ENCODE measurements at places on chromosomes 16 and 17.

- DNase-seq = no peak
Observed at GRCh38 chr17:76892329-76892728, 24.1 kb downstream of the MGAT5B start.

GRCh38 chr17:8949061-8949661 is 16.3 kb downstream of the PIK3R5 start:
- DNase-seq = no peak

GRCh38 chr17:70313086-70313852 is 143.9 kb downstream of the KCNJ2 start:
- DNase-seq = no peak

DNA sequence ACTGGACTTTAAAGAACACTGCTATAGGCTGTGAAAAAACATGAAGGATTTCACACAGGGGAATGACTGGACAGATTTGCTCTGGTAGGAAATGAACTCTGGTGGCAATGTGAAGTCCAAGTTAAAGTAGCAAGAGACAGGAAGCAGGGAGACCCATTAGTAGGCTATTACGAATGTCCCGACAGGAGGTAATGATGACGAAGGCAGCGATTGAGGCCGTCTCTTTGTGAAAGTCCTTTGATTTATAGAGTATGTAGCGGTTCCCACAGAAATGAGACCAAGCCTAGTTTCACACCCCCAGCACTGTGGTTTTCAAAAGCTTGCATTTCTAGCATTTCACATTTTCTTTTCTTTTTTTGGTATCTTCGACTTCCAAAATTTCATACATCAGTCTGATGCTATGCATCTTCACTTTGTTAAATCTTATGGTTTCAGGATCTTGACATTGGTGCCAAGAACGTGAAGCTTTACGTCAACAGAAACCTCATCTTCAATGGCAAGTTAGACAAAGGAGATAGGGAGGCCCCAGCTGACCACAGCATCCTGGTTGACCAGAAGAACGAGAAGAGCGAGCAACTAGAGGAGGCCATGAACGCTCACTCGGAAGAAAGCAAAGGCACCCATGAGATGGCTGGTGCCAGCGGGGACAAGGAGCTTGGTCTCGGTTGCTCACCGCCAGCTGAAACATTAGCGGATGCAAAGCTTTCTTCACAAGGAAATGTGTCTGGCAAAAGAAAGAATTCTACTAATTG is 189.8 kb downstream of the KATNIP start:
- no peak for DNase-seq

- DNase-seq = peak; percentile 32
Observed at GRCh38 chr17:82559566-82560251, 40.2 kb downstream of the FOXK2 start.

- DNase-seq = no peak
Observed at GRCh38 chr16:9870962-9871361, 311.3 kb downstream of the GRIN2A start.

DNA sequence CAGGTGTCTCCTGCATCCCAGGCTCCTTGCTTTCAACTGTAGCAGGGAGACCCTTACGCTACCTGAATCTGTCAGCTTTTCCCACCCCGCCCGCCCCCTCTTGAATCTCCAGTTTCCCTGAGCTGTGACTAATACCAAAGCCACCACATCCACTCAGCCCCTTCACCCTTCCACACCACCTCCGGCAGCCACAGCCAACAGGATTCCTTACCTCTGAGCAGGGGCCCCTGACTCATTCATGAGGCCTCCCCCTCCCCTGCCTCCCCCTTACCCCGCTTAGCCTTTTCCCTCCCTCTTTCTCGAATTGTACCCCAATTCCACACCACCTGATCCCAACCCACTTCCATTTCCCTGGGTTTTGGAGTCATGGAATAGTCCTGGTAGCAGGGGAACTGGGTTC is 2.3 kb downstream of the STX1B start:
- DNase-seq = no peak

GRCh38 chr16:11681556-11681955 is 13.3 kb downstream of the SNN start:
- no peak for DNase-seq

DNA sequence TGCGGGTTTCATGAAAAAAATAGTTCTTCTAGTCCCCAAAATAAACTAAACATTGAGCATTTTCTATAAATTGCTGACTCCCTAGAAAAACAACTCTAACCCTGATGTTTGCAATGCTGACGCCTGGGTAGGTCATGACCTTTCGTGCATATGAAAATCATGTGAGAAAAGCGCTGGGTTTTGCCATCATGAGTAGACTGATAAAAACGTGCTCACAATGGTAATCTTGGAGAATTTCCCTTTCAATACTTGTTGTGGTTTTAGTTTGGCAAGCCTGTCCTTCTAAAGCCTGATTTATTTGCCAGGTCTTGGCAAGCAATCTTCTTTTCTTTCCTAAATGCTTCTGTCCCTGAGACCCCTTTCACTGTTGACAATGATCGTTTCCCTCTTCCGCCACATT is 4.0 kb upstream of the CLEC10A start:
- no peak for DNase-seq

DNA sequence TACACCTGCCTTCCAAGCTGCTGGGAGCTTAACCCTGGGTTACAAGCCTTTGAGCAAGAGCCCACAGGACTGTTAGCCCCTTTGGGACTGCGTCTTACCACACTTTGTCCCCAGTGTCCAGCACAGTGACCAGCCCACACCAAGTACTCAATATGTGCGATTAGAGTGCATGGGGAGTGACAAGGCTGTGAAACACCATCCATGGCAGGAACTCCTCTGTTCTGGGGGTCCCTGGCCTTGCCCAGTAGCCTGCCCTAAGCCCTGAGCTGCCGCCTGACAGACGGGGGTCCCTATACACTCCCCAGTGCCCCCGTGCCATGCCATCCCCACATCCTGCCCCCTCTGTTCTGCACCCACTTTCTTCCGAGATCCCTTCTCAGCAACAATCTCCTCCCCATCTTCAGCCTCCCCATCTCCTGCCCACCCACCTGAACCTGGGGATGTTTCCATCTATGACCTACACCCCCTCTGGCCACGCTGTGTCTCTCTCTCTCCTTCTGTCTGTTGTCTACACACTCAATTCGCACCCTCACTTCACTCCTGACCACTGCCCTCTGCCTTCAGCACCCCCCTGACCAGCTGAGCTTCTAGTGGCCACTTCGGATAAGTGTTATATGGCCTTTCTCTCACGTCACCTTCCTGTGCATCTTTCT is 112.9 kb upstream of the SMURF2 start:
- no peak for DNase-seq

DNA sequence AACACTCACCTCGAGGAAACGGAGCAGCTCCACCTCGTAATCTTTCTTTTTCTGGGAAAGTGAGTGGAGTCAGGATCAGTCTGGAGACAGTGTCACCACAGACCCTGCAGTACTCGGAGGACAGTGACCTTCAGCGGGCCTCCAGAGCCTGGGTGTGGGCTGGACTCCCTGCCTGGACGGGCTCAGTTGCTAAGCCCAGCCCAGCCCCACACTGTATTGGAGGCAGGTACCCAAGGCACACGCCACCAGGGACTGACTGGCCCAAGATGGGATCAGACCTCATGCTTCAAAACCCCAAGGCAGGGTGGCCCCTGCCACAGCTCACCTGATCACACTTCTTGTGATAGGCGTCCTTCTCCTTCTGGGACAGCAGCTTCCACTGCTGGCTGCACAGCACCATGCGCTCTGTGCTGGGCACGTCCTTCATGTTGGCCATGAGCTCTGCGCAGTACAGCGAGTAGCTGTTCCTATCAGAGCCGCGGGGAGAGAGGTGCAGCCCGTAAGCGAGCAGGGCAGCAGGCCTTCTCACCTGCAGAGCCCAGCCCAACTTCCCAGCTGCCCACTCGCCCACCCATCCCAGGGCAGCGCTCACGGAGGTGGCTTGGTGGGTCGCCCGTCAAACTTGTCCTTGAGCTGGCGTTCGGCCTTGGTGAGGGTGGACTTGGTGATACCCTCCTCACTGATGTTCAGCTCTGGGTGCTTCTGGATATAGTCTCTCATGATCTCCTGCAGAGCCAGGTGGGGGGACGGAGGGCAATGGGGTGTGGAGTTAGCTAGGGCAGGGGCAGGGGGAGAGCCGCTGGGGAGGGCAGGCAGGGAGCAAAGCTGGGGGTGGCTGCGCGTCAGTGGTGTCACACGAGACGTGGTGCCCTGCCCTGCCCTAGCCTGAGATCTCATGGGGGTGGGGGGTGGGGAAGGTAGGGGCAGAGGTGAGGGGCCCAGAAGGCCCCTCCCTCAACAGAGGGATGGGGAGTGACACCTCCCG is 7.9 kb downstream of the UBTF start:
- no peak for DNase-seq

DNA sequence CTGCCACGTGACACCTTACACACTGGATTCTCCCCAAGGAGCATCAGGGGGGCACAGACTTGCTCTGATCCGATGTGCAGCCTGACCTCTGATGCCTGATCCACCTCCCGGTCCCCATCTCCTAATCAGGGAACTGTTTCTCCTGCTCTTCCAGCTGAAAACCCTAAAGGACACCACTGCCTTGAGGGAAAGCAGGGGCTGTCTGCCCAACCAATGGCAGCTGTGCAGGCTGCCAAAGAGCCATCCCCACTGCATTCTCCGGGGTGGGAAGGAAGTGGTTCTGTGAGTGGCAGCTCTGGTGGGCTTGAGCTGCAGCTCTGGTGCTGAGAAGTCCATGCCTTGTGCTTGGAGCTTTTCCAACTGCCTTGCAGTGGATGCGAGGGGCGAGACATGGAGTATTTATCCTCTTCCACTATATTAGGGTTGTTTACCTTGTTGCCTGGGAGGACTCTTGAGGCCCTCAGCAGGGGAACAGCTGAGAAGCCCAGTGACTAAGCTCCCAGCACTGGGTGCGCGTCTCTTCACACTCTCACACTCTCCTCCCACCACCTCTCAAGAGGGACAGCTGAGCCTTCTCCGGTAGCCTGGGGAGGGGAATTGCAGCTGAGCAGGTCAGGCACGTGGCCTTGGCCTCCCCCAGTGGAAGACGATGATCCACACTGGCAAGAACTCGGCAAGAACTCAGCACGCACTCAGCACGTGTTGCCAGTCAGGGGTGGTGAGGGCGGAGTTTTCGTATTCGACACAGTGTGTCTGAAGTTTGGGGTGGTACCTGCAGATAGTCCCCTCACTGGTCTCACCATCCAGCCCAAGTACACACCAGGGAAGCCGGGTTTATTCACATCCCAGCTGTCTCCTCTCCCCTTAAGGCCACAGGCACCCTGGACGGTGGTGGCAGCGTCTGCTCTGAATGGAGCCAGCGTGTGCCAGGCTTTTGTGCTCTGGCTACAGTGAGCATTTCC is 21.1 kb upstream of the SPATA32 start:
- DNase-seq = no peak

- DNase-seq = peak; percentile 92
Observed at GRCh38 chr17:76547183-76547641, 7.4 kb downstream of the PRCD start.

DNA sequence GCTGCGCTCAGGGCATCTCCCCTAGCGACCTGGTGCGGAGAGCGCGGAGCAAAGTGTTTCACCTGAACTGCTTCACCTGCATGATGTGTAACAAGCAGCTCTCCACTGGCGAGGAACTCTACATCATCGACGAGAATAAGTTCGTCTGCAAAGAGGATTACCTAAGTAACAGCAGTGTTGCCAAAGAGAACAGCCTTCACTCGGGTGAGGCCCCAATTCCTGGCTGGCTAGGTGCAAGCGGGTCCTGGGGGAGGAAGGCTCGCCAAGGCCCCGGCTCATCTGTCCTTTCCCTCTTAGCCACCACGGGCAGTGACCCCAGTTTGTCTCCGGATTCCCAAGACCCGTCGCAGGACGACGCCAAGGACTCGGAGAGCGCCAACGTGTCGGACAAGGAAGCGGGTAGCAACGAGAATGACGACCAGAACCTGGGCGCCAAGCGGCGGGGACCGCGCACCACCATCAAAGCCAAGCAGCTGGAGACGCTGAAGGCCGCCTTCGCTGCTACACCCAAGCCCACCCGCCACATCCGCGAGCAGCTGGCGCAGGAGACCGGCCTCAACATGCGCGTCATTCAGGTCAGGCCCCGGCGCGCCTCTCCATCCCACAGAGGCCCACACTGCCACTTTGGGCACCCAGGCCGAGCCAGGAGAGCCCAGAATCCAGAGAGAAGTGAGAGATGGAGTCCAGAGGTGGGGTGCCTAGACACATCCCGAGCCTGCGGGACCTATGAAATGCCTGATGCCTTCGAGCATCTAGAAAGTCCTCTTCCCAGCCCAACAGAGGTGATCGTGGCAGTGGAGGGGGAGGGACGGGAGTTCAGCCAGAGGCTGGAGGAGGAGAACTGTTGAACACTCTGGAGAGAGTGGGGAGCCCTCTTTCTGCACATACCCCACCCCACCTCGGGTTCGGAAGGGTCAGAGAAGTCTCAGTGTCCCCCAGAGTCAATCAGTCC is 3.3 kb downstream of the LHX1 start:
- DNase-seq = peak; percentile 56

DNA sequence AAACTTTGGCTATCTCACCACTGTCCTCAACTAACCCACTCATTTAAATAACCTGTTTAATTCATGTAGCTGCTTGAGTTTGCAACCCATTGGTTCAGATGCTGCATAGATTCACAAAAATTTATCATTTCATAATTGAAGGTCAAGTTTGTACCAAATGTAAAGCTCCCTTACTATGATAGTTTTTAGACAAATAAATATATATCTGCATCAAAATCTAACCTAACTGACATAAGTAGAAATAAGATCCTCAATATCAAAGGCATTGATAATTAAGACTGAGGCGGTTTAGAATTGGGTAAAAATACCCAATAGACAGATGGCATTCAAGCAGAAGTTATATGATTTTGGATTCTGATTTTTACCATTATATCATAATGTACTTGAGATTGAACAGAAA is 132.9 kb upstream of the NACA2 start:
- no peak for DNase-seq

DNA sequence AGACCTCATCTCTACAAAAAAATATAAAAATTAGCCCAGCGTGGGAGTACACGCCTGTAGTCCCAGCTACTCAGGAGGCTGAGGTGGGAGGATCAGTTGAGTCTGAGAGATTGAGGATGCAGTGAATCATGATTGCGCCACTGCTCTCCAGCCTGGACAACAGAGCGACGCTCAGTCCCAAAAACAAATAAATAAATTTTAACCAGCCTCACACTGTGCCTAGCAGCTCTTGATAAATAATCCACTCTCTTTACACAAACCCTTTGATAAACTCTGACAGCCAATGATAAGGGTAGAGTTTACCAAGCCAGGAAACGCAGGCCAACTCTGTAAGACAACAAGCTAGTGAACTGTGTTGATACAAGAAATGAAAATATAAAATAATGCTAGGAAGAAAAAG is 32.7 kb downstream of the LITAF start:
- DNase-seq = no peak

- no peak for DNase-seq
Observed at GRCh38 chr17:31580316-31580705, 188.8 kb downstream of the RAB11FIP4 start.
